Activated T-helper 1 cell treated with anti-CD3 and anti-CD28 coated beads, Interleukin-2, amount 50 U/mL, for 16 hours (primary cell): ENCODE measurements at places on chromosomes 5 and 9.

DNA sequence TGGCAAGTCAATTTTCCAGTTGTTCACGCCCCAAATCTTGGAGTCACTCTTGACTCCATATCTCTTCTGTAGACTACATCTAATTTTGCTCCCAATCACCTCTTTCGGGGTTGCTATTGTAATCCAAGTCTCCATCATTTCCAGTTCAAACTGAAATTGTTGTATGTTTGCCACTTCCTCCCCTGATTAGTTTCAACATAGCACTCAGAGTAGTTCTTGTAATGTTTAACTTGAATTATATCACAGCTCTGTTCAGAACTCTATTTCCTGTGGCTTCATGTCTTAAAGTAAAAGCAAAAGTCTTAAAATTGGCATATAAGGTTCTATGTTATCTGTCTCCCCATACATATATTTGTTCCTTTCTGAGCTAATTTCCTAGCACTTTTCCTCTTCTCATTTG is 348.5 kb upstream of the RIOK2 start:
- no peak for DNase-seq

- no peak for DNase-seq
Measured at GRCh38 chr9:78622126-78622525, 325.2 kb downstream of the PSAT1 start.

- no peak for DNase-seq
Measured at GRCh38 chr5:104913841-104914281, 1351.3 kb upstream of the NUDT12 start.

DNA sequence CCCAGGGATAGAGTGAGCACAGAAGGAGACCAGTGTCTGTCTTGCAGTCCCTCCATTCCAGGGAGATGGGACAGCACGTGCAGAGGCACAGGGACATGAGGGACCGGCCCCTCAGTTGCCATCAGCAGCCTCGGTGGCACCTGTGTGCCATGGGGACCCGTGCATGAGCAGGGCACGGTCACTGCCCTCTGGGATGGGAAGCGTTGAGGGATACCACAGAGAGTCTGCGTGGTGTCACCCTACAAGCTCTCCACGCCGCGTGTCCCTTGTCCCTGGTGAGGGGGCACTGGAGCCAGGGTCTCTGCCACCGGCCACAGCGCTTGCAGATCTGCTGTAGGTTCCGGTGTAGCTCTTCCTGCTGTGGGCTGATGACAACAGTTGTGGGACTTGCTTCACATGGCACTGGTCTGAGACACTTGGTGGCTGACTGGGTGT is 108.1 kb downstream of the CACNA1B start:
- DNase-seq: no peak

GRCh38 chr5:160618286-160618685 is 196.6 kb downstream of the PTTG1 start:
- no peak for DNase-seq

- DNase-seq: no peak
Measured at GRCh38 chr5:72452515-72453245, 54.5 kb downstream of the ZNF366 start.

DNA sequence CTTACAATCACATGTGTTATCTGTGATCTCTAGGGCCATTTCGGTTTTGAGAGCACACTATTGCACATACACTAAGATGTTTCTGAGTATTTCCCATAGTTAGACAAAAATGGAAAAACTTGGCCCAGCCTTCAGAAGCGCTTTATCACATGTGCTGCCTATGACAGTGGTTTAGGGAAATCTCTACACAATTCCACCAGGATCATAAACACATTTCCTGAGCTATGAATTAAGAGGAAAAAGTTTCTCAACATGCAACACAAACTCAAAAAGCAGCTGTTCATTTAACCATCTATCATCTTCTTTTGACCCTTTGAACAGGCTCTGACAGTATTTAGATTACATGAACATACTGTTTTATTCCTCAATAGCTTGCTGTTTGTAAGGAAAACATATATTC is 15.1 kb downstream of the FGF1 start:
- no peak for DNase-seq
